Activated T-helper 1 cell treated with anti-CD3 and anti-CD28 coated beads, Interleukin-12 subunit alpha, Interleukin-12 subunit beta, Interleukin-2, Interleukin-4 antibody, amounts not matched to agents 30 ng/mL and 10 ng/mL and 1 ng/mL, durations not matched to agents 14 hours and 24 hours and 36 hours (primary cell): ENCODE measurements at places on chromosomes 2 and 18.

GRCh38 chr2:113406114-113406513, 31.4 kb upstream of the ZNG1B start:
- no peak for DNase-seq

GRCh38 chr2:149562324-149562723, 25.3 kb downstream of the MMADHC start:
- DNase-seq: no peak

- DNase-seq: no peak
Observed at GRCh38 chr18:45650321-45650720, 35.0 kb downstream of the SLC14A2 start.

- DNase-seq: no peak
Observed at GRCh38 chr2:108920-109809, 62.9 kb upstream of the FAM110C start.

GRCh38 chr2:215435870-215436704, at the start of gene FN1:
TSS of gene FN1 (minus strand) at chr2:215436068. CDS start at chr2:215435802, 266 bp downstream.
- peak; percentile 54 for DNase-seq
